IMR-90 (cell line): ENCODE measurements at places on chromosomes 3 and 15. TPM values are rescaled to one million over a fixed set of nuclear protein-coding genes. Genes with fewer than 3 reads are reported as not detected.
A peak's percentile ranks its signal among the peaks of the same experiment; 100 is the strongest.

- H3K36me3 ChIP-seq, result no peaks in the 10 kb centered on the region
- DNase-seq, result no peak
- no peak overlapping the region for H3K4me3 ChIP-seq
- no peaks in the 10 kb centered on the region for H3K27me3 ChIP-seq
These were observed 97.6 kb upstream of the CNTN3 start for GRCh38 chr3:74711913-74712512.

- no peak overlapping the region for H3K4me3 ChIP-seq
- peaks cover 9% of the 10 kb centered on the region for H3K4me1 ChIP-seq
- H3K27ac ChIP-seq, result no peak overlapping the region
- H3K27me3 ChIP-seq, result no peaks in the 10 kb centered on the region
- no peak for DNase-seq
- peaks cover 7% of the 10 kb centered on the region for H3K36me3 ChIP-seq
These were observed 84.3 kb downstream of the KLHL25 start for GRCh38 chr15:85710340-85710842.

DNA sequence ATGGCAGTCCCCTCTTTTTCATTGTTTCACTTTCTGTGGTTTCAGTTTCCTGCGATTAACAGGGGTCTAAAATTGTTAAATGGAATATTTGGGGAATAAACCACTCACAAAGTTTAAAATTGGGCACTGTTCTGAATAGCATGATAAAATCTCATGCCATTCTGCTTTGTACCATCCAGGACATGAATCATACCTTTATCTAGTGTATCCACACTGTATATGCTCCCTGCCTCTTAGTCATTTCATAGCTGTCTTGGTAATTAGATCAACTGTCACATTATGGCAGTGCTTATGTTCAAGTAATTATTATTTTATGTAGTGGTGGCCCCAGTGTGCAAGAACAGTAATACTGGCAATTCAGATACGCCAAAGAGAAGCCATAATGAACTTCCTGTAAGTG, 734.5 kb downstream of the ZPLD1 start:
- no peaks in the 10 kb centered on the region for H3K36me3 ChIP-seq
- no peaks in the 10 kb centered on the region for H3K4me1 ChIP-seq
- no peak overlapping the region for H3K27ac ChIP-seq
- no peak for DNase-seq
- no peak overlapping the region for H3K4me3 ChIP-seq
- H3K27me3 ChIP-seq, result no peaks in the 10 kb centered on the region

The EXD1 gene
- not detected in 2 replicates for total RNA-seq

GRCh38 chr3:69890084-69890483, 109.4 kb upstream of the SAMMSON start:
- H3K36me3 ChIP-seq, result peaks cover 3% of the 10 kb centered on the region; the same call in 1 of the 2 replicates
- no peak overlapping the region for H3K4me3 ChIP-seq
- H3K27ac ChIP-seq, result 0 out of 2 replicates have a peak overlapping the region, but pooled peaks have one; percentile 11
- H3K27me3 ChIP-seq, result no peaks in the 10 kb centered on the region
